ENCODE measurements at places on chromosomes 2 and 18. TPM values are rescaled to one million over a fixed set of nuclear protein-coding genes. Genes with fewer than 3 reads are reported as not detected.

Gene CD28
- not detected for total RNA-seq

Gene IL36G
- total RNA-seq: 5.0 TPM

Gene FRZB
- 0.08 TPM for total RNA-seq

Gene RAX
- not detected for total RNA-seq

Gene HTR2B
- not detected for total RNA-seq

Gene IL37
- not detected for total RNA-seq

Gene PIEZO2
- total RNA-seq: not detected

Gene FBXO36
- 3.7 TPM for total RNA-seq

Gene ALLC
- total RNA-seq: not detected

Gene CXCR1
- 0.11 TPM for total RNA-seq

Gene SDC1
- total RNA-seq: 1,658 TPM

Gene GLI2
- 0.39 TPM for total RNA-seq

Gene FHOD3
- total RNA-seq: 7.5 TPM

Gene PLGLB1
- total RNA-seq: 0.55 TPM

Gene L3MBTL4
- total RNA-seq: 0.49 TPM

Gene GRHL1
- total RNA-seq: 10.1 TPM

Gene PTPRN
- 0.08 TPM for total RNA-seq

Gene CTNNA2
- total RNA-seq: not detected

Gene HNMT
- total RNA-seq: 3.4 TPM

Gene PLEK
- not detected for total RNA-seq

Gene BIN1
- total RNA-seq: 26.1 TPM

Gene DYNAP
- total RNA-seq: not detected

Gene SLC11A1
- total RNA-seq: 0.08 TPM

Gene CBLN2
- total RNA-seq: not detected

Gene LINC00305
- not detected for total RNA-seq

Gene KIF1A
- not detected for total RNA-seq

Gene GALNT13
- total RNA-seq: not detected

Gene TOGARAM2
- not detected for total RNA-seq

Gene TMEM37
- not detected for total RNA-seq

Gene LYPD6B
- total RNA-seq: 4.9 TPM

Gene SH3RF3
- total RNA-seq: 0.57 TPM

Gene THSD7B
- not detected for total RNA-seq

Gene NEU2
- not detected for total RNA-seq

Gene NEB
- total RNA-seq: under 0.01 TPM

Gene BAZ2B
- total RNA-seq: 27.8 TPM

Gene SPAST
- total RNA-seq: 11.5 TPM

Gene SOX11
- not detected for total RNA-seq

Gene NOP58
- total RNA-seq: 35.8 TPM

Gene GNAL
- 17.6 TPM for total RNA-seq

Gene CCDC141
- not detected for total RNA-seq
